ENCODE measurements at places on chromosomes 12 and 14.

GRCh38 chr12:68446901-68447796 lies 115.0 kb upstream of the MDM1 start:
- peak; percentile 8 for DNase-seq

- DNase-seq, result no peak
These were observed 562.2 kb downstream of the VRK1 start for GRCh38 chr14:97359341-97359740.

DNA sequence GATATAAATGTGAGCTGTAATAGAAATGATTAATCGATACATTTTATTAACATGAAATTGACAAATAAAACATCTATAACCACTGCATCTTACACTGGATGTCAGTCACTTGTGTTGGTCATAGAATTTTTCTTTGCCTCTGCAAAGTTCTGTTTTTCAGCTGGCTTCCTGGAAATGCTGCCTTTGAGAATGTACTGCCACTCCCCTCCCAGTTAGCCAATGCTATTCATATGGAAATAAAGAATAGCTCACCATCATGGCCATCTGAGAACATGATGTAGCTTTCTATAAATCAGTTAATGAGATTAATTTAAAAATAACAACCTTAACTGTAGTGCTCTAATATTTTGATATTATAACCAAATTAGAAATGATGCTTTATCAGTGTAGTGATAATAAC lies 41.1 kb downstream of the SLCO1B1 start:
- no peak for DNase-seq

DNA sequence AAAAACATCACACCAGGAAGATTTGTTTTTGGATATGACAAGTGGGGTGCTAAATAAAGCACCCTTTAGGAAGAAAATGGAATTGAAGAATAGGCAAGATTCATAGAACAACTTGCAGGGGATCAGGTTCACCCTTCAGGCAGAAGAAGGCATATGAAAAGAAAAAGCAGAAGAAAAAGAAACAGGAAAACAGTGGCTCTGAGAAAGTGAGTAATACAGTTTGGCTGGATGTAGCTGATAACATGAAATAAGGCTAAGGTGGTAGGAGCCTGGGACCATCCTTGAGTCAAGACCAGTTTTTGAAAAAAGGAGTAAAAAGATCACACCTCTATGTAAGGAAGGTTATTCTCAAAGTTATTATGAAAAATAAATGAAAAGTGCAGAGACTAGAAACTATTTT lies 42.4 kb downstream of the TRIP11 start:
- DNase-seq, result no peak

DNA sequence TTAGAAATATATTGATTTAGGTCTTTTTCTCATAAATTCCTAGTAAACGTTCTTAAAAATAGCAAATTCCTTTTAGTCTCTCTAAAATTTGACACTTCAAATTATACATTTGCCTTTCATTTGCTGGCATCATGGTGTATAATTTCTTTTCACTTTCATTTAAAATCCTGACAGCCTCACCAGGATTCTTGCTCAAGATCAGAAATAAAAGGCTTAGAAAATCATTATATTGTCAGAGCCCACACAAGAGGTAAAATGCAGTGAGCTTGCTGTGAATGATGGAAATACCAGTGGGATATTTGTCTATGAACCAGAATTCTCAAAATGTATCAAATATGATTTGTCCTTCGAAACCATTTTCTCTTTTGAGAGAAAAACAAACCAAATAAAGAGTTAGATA lies 78.2 kb upstream of the PIK3C2G start:
- DNase-seq, result no peak

DNA sequence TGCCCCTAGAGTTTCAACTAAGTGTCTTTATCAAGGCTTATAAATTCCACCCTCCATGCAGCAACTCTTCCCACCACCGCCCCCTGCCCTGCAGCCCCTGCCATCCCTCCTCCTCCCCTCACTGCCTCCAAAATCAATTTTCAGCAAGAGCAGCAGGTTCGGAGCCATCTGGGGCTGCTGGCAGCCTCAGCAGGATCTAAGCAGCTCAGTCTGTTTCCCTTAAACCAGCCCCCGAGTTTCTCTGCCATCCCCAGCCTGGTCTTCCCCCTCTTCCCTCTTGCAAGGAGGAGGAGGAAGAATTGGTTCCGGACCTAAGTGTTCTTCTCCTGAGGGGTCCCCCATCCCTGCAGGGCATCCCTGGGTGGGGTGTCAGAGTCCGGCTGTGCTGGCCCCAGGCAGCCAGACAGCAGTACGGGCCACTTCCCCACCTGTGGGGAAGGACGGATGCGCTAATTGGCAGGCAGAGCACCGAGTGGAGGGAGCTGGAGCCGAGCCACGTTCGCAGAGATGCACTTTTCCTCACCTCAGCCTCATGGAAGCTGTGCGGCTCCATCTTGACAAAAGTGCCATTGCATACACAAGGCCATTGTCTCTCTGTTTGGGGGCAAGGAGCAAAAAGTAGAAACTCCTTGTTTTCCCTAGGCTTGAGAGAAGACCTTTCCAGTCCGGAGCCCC lies 189.3 kb downstream of the KCNA5 start:
- no peak for DNase-seq

DNA sequence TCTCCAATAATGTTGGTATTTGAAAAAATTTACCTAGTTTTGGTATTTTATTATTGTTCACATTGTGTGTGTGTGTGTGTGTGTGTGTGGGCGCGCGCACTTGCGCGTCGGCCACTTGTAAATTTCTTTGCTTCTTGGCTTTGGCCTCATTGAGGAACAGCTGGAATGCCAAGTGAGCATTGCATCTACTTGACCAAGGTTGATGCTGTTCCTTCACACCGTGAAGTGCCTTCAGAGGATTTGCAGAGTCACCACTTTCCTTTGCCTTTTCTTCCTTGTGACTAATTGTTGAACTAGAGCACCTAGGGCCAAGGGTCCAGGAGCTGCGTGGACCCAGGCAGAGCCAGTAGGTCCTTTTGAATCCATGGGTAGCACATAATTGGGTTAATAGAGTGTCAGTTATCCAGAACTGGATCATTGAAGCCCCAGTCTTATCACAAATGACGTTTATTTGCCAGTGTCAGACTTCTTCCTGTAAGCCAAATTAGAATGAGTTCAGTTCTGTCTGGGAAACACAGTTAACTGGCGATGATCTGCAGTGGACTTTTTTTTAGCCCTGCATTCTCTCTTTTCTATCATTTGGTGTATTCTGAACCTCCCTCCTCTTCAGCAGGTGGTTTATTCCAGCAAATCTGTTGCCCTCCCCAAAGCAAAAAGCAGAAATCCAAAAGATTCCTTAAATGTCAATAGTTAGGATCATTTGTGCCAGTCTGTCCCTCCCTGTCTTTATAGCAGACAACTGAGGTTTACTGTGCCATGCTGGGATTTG lies 2.6 kb downstream of the PPP2R5C start:
- DNase-seq, result no peak

GRCh38 chr14:105391541-105391940 lies 6.8 kb upstream of the TEX22 start:
- DNase-seq, result no peak

DNA sequence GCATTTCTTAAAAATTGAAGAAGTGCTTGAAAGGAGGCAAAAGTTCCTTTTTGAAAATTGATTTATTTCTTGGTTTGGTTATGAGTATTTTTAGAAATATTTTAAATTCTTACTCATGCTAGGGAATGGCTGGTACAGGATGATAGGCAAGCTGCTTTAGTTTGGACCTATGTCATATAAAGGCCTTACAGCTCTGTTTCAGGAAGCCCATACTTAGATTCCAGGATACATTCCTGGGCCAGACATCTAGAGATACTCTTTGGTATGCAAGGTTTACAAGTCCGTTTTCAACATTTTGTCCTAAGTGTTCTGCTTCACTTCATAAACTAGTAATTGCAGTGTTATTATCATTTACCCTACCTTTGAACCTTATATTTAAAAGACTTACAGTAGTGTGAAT lies 186.8 kb downstream of the FUT8 start:
- no peak for DNase-seq

- DNase-seq, result no peak
These were observed 74.2 kb upstream of the PYGL start for GRCh38 chr14:51018521-51018920.

DNA sequence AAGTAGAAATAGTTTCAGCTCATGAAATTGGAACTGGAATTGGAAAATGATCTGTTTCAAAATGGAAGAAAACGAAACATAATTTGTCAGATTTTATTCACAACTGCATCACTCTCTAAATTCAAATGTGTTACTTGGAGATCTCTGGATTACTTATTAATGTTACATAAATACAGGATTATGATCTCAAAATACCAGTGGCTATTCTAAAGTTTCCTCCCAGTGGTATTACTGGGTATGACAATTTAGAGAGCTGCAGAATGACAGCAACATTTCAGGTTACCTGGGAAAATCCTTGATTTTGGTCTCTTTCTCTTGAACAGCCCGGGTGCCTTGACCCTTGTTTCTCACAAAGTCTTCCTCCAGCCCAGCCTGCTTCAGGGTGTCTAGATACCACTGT lies 14.2 kb downstream of the FAM161B start:
- DNase-seq, result no peak

DNA sequence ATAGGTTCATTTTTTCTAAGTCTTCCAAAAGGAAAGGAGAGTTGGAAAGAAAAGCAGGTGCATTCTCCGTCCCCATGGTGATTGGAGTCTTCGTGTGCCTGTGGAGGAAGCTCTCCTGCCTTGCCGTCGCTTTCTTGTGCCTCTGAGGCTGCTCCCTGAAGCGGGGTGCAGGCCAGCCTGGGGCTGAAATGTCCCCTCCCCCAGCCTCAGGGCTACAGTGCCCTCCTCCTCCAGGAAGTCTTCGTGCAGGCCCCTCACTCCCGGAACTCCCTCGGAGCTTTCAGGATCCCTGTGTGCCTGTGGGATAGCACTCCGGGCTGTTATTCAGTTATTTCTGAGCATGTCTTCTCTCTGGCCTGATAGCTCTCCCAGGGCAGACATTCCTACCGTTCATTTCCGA lies 569.2 kb downstream of the VRK1 start:
- DNase-seq, result no peak

GRCh38 chr14:105069522-105069870 lies 4.3 kb upstream of the GPR132 start:
- no peak for DNase-seq

DNA sequence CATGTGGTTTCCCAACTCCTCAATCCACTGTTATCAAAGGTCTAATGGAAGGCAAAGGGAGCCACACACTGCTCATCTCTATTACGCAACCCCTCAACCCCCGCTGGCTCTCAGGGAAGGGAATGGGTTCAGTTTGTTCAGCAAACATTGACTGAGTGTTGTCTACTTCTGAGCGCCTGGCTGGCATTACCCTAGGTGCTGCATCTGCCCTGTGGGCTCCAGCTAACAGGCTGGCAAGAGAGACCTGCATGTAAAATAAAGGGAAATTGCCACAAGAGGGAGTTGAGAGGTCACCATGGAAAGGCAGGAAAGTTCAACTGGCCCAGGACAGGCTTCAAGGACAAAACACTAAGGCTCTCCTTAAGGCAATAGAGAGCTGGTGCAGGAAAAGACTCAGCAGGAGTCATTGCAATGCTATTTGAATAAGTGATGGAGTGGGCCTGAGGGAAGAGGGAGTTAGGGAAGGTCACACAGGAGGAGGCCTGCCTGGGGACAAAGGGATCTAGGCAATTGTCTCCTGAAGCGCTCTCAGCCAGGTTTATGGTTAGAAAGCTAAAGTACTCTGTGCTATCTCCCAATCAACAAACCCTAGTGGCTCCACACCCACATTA lies 5.5 kb upstream of the ZNF740 start:
- no peak for DNase-seq

DNA sequence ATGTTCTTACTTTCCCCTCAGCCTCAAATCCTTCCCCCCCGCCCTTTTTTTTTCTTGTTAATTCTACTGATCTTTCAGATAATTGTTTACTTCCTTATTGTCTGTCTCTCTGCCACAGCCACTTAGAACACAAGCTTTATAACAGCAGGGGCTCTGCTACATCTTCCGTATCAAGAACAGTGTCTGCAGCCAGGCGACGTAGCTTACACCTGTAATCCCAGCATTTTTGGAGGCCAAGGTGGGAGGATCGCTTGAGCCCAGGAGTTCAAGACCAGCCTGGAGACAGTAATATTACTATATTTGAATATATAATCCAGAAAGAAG lies 5.4 kb downstream of the SOS2 start:
- no peak for DNase-seq

DNA sequence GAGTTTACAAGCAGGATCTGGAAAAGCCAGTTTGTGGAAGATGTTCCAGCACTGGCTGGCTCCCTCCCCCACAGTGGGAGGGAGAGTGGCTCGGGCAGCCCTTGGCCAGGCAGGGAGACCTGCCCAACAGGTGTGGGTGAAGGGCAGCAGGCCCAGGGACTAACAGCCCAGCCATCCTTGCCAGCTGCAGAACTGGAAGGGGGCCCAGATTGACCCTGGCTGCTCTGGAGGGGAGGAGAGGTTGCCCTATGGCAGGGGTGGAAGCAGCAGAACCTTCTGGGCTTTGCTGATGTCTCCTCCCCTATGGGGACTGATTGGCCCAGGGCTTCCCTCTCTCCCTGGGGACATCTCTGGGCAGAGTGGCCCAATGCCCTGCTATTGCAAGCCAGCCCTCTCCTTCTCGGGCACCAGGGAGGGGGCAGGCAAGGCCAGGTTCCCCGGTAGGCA lies 20.5 kb downstream of the IRF2BPL start:
- DNase-seq, result no peak

- no peak for DNase-seq
These were observed 64.5 kb downstream of the PTCSC3 start for GRCh38 chr14:36111822-36112583.

GRCh38 chr12:2324387-2324786 lies 271.6 kb downstream of the CACNA1C start:
- DNase-seq, result peak; percentile 20

DNA sequence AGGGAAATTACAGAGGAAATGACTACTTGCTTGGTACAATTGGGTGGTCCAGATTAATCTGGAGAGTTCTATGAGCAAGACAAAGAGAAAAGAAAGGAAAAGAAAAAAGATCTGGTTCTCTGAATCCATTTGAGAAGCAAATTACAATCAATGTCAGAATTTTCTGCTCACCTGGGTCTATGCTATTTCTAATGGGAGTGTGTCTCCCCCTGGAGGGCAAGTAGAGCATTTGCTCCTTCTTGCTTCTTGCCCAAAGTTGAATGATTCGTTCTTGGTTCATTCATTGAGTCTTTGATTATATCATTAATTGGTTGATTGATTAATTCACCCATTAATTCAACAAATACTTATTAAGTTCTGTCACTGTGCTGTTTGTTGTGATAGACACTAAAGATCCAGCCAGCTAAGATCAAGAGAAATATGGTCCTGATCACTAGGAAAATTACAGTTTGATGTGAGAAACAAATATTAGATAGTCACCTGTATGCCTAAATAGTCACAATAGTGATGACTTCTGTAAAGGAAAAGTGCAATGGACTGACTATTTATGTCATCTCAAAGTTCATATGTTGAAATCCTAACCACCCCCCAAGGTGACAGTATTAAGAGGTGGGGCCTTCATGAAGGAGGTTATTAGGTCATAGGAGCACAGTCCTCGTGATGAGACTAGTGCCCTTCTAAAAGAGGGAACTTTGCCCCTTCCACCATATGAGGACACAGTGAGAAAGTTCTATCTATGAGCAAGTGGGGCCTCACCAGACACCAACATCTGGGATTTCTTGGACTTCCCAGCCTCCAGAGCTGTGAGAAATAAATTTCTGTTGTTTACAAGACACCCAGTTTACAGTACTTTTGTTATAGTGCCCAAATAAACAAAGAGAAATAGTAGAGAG lies 8.0 kb upstream of the ASB8 start:
- DNase-seq, result peak; percentile 36

GRCh38 chr12:94602024-94602423 lies 48.3 kb downstream of the TMCC3 start:
- DNase-seq, result no peak

- DNase-seq, result no peak
These were observed 2.4 kb upstream of the KCNC2 start for GRCh38 chr12:75212072-75212471.
